ENCODE measurements at places on chromosomes 5 and 9. TPM values are rescaled to one million over a fixed set of nuclear protein-coding genes. Genes with fewer than 3 reads are reported as not detected.

DNA sequence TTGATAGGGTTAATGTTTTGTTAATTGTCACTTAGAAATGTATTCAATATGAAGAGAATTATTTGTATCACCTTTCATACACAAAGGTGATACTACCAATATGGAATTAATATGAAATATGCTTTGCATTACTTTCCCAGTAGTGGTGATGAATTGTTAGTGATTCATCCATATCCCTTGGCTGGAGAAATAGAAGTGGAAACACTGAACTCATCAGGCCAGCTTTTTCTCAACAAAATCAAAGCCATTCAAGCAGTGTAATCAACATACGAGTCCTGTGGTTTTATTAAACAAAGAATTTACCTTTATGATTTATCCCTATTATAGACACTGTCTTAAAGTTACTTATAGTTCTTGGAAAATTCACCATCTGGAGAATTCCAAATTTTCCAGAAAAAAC, 264.0 kb upstream of the MEF2C start:
- DNase-seq, result no peak

Gene CCDC192
- total RNA-seq, result 1.2 TPM

DNA sequence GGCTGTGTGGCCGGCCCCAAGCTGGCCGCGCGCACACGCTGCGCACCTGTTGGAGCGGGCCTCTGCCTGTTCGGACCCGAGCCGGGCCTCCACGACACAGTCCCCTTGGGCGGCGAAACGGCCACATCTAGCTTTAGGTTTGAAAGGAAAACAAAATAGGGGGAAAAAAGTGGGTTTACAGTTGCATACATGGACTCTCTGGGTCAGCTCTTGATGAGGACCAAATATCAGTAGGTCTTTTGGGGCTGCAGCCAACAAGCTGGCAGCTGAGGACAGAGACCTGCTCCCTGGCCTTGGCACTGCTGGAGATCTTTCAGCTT, 20.7 kb downstream of the IGIP start:
- DNase-seq, result no peak

- no peak for DNase-seq
These were observed 342.2 kb upstream of the RFX3 start for GRCh38 chr9:3868012-3868411.

GRCh38 chr5:126597156-126597555, 2.1 kb upstream of the ALDH7A1 start:
- no peak for DNase-seq

DNA sequence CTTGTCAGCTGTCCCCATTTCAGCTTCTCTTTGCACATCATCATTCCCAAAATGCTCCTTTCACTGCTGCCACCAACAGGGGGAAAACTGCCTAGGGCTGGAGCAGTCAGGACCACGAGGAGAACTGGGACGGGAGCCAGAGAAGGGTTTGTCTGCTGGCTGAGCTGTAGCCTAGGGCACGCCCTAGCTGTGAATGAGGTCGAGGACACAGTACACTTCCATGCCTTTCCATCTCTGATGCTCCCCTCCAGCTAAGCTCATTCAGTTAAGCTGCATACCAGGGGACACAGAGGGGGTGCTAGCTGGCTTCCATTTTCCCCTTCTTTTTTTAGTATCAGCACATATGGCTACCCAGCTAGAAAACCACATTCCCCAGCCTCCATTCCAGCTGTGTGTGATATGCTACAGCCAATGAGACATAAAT, 64.7 kb downstream of the STK10 start:
- peak; percentile 85 for DNase-seq

GRCh38 chr5:54869691-54870090, 115.7 kb downstream of the ESM1 start:
- no peak for DNase-seq

- no peak for DNase-seq
These were observed 1057.7 kb upstream of the DMAC1 start for GRCh38 chr9:8857068-8857925.

DNA sequence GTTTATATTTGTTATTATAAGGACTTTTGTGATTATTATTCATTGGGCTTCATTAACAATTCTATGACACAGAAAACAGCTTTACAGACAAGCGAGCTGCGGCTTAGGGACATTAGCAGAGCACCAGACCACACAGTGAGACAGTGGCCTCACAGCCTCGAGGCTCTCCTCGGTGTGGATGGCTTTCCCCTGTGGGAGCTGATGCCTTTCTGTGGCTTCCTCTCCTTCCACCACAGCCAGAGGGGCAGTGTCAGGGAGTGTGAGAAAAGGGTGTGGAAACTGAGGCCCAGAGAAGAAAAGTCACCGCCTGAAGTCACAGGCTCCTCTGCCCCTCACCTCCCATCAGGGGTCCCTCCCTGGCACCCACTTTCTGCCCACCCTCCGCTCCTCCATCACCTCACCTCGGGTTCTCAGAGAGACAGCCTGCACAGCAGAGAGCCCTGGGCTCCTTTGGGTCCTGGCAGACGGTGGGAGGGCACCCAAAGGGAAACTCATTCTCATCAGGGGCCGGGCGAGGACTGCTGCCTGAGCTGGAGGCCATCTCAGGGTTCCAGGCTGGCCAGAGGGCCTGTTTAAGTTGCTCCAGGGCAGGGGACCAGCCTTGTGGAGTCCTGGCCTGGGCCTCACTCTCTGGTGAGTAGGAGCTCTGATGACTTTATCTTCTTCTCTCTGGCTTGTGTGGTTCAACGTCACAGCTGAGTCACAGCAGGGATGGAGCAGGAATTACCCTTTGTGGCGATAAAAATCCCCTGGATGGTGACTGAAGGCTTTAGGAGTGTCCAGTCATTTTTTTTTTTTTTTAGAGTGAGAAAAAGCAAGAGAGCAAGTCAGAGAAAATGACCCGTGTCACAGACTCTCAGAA, 830 bp downstream of the TRAF1 start:
- no peak for DNase-seq

DNA sequence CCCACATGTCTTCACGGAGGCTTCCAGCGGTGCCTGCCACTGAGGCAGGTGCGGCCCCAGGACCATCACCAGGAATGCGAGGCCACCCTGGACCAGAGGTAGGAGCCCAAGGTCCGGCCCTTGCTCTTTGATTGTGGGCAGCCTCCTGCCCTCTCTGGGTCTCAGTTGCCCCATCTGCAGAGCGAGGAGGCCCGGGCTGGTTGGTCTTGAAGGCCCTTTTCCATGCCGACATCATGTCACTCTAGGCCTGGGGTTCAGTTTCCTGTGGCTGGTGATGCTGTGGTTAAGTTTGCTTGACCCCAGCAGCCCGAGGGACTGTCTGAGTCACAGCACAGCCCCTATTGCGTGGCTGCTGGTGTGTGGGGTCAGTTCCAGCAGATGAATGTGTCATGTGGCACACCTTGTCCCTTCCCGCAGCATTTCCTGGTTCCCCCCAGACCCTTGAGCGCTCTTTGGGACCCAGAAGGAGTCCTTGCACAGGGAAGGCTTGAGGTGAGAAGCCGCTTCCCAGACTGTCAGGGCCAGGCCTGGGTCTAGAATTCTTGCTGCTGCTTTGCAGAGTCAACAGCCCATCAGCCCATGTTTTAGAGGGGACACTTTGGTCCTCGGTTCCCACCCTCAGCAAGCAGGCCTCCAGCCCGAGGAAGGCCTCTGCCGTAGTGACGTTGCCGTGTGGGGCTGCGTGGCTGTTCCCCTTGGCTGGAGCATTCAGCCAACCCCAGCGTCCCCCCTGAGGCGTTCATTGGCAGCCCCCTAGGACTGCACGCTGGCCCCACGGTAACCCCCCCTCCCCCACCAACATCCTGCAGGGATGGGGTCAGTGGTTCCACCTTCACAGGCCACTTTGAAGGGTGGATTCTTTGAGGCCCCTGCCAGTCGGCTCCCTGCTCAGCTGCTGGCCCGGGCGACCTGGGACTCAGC, 31.0 kb upstream of the HMCN2 start:
- DNase-seq, result no peak

DNA sequence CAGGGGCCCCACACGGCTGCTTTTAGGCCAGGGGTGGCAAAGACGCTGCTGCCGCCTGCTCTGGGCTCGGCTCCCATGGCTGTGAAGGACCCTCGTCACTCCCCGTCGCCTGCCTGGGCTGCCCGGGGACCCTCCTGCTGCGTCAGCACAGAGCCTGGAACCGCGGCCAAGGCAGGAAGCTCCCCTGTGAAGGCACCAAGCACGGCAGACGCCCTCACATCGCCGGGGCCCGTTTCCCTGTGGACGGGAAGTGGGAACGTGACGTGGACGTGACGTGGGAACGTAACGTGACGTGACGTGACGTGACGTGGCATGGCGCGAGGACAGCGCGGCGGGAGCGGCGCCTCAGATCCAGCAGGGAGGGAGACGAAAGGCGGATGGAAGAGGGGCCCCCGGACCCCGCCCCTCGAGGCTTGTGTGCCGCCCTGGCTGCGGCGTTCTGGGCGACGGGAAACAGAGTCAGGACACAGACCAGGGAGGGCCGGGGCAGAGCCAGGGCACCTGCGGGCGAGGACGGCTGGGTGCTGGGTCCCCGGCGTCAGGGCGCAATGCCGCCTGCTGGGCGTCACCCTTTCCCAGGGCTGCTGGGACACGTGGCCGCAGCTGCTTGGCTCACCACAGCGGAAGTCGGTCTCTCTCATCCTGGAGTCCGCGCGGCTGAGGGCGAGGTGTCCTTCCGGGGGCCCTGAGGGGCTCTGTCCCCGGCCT, 53.1 kb downstream of the MRPL36 start:
- peak; percentile 50 for DNase-seq

DNA sequence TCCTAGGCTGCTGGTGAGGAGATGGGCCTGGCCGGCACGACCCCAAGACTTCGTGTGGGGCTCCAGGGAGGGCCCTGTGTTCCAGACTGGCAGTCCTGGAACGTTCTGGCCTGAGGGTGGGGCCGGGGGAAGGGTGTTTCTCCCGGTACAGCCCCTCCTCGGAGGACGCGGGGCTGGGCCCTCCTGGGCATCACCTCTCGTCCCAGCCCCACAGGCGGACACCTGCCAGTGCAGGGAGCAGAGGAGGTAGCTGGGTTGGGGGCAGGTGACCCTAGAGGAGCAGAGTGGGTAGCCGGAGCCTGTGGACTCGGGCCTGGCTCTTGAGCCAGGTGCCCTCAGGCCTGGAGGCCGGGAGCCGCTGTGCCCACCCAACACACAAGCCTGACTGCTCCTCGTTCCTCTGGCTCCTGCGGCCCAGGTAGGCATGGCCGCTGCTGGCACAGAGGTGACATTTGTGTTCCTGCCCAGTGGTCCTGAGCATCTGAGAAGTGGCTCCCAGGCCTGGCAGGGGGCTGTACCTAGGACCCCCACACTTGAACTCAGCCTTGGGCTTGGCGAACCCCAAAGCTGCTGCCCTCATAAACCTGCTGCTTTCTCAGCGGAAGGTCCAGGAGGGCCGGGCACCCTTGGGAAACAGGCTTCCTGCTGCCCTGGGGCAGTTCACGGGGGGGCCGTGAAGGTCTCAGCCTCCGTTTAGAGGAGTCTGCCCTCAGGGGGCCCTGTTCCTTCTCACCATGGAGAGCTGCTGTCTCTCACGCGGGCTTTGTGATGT, 817 bp downstream of the SLC6A19 start:
- DNase-seq, result no peak

DNA sequence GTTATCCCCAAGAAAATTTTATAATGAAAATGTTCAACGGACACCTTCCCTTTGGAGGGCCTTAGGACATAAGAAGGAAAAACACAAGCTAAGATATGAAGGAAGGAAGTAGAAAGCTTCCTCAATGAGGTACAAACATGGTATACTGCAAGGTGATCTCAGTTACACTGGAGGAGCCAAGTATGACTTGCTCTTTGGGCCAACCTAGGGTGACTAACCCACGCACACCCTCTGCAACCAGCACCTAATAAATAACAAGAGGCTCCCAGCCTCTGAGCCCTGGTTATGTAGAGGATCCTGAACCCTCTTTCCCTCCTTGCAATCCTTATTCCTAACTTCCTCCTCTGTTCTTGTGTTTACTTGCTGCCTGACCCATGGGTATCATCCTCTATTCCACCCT, 38.3 kb upstream of the KCNV2 start:
- DNase-seq, result no peak

DNA sequence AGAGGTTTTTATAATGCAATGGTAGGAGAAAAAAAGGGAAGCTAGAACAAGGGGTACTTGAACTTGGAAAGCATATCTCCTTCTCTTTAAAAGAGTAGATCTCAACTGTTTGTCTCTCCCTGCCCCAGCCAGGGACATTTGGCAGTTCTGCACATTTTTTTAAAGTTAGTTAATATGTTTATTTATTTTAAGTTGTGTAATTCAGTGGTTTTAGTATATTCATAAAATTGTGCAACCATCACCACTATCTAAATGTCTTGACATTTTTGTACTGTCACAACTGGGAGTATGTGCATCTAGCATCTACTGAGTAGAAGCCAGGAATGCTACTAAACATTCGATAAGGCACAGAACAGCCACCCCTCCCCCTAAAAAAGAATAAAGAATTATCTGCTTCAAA, 103.5 kb upstream of the DPYSL3 start:
- no peak for DNase-seq

DNA sequence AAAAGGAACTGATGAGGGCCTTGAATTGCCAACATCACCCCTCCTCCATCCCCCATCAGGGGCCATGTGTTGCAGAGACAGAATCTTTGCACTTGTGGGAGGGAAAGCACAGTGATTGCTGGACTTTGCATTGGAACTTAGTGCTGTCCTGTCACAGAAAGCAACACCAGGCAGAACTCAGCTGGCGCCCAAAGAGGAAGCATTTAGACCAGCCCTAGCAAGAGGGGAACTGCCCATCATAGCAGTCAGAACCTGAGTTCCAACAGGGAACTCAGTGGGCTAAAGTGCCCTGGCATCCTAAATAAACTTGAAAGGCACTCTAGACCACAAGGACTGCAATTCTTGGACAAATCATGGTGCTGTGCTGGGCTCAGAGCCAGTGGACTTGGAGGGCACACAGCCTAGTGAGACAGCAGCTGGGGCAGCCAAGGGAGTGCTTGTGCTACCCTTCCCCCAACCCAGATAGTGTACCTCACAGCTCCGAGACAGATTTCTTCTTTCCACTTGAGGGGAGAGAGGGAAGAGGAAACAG, 128.1 kb downstream of the ACTL7B start:
- no peak for DNase-seq

Gene ADAMTS6
- 3.8 TPM for total RNA-seq

- no peak for DNase-seq
These were observed 29.2 kb upstream of the NFIL3 start for GRCh38 chr9:91452844-91453243.

Gene EDIL3
- total RNA-seq, result 29.4 TPM

Gene SLC28A3
- 0.27 TPM for total RNA-seq

Gene MEIKIN
- total RNA-seq, result not detected

DNA sequence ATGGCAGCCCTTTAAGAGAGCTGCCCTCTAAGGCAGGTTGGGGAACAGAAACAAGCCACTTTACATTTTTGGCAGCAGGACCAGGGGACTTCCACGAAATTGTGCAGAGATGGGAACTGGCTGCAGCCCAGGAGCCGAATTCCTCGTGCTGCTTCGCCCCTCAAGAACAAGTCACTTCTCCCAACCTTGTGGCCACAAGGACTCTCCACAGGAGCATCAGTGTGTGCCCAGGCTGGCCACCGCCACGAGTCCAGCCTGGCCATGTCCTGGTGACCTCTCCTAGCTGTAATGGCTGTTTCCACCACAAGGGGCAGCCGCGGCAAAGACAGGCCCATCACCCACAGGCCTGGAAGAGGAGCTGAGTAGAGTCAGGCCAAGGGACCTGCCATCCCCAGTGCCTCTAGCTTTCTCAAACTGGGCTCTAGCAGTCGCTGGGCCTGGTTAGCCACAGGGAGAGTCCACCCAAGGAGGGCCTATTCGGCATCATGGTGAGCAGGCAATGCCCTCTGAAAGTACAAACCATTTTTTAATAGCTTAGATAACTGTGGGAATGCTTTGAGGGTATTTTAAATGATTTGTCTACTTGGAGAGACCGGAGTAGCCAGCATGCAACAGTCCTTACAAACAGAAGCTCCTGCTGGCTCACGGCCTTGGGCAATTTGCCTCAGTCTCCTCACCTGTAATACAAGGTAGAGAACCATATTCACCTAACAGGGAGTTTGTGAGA, 129.0 kb downstream of the COL23A1 start:
- DNase-seq, result peak; percentile 86

All from sciatic nerve (tissue), 2 donors.